Forelimb muscle (tissue), 1 donor: ENCODE measurements at places on chromosomes 3 and 15. TPM values are rescaled to one million over a fixed set of nuclear protein-coding genes. Genes with fewer than 3 reads are reported as not detected.

- DNase-seq: no peak
These were observed 37.6 kb upstream of the ATP11B start for GRCh38 chr3:182755712-182756111.

The CACNA2D2 gene
- polyA plus RNA-seq: 4.3 TPM

GRCh38 chr15:75095594-75095993 is 72.2 kb downstream of the PPCDC start:
- no peak for DNase-seq

DNA sequence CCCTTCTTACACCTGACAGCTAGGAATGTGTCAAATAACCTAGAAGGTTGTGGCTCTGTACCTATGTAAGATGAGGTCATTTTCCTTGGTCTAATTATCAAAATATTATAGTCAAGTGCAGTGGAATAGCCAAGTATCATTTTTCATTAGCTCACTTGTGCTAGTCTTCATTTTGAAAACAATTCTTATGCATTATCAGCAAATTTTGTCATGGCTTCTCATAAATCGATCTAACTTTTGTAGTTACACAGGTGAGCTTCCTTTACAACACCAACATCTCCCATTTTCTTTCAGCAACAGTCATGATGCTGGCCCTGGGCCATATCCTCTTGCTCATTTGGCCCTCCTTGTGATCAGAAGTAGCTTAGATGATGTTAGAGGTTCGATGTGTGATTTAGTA is 10.3 kb downstream of the TXNRD3 start:
- no peak for DNase-seq

- no peak for DNase-seq
These were observed 73.4 kb downstream of the CHSY1 start for GRCh38 chr15:101178479-101178878.

The TMC3 gene
- polyA plus RNA-seq: 0.08 TPM

The ZBTB38 gene
- polyA plus RNA-seq: 16.7 TPM

GRCh38 chr3:37953707-37954394 is 36.7 kb upstream of the VILL start:
- DNase-seq: no peak

The FGD5 gene
- 18.2 TPM for polyA plus RNA-seq

GRCh38 chr15:75403892-75404291 is 35.5 kb upstream of the MAN2C1 start:
- no peak for DNase-seq

DNA sequence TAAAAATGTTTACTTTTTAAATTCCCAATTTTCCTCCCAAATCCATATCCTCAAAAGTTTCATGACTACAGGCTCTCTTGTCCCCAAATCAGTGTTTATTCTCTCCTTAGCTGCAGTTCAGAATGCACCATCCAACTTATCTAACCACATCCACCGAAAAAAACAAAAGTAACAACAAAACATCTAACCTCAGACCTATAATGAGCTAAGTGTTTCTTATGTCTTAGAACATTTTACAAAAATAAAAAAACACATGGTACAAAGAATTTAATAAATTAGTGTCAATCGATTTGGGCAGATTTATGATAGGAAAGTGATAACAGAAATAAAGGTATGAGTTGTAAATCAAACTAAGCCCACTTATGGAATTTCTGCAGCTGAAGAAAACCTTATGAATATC is 13.6 kb downstream of the SATB1 start:
- no peak for DNase-seq

The GRM7 gene
- polyA plus RNA-seq: not detected

DNA sequence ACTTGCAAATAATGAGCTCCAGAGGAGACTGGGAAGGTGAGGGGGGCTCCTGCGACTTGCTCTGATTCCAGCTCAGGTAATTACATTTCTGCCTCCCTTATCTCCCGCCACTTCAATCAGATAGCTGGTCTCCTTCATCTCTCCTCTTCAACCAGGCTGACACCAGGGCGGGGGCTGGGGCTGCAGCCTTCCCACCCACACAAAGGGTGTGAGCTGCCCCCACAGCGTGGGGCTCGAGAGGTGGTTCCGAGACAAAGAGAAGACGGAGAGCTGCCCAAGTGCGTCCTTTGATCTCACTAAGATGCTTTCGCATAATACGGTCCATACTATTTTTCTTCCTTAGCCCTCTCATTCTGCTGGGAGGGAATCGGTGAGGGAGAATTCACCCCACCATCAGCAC is 139.7 kb downstream of the NSMCE3 start:
- no peak for DNase-seq

DNA sequence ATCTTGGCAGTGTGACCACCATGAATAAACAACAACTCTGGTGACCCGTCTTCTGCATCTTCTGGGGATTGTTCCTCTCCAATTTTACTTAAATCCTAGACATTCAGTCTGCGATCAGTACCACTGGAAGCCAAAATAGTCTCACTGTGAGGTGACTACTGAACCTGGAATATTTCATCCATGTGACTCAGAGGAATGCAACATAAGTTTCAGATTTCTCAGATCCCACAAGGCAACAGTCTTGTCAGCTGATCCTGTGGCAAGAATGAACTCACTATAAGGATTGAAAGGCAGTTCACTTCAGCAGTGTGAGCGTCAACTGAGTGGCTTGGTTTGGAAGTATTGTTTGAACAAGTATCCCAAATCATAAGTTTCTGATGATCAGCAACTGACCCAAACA is 13.2 kb downstream of the NSUN3 start:
- DNase-seq: no peak

DNA sequence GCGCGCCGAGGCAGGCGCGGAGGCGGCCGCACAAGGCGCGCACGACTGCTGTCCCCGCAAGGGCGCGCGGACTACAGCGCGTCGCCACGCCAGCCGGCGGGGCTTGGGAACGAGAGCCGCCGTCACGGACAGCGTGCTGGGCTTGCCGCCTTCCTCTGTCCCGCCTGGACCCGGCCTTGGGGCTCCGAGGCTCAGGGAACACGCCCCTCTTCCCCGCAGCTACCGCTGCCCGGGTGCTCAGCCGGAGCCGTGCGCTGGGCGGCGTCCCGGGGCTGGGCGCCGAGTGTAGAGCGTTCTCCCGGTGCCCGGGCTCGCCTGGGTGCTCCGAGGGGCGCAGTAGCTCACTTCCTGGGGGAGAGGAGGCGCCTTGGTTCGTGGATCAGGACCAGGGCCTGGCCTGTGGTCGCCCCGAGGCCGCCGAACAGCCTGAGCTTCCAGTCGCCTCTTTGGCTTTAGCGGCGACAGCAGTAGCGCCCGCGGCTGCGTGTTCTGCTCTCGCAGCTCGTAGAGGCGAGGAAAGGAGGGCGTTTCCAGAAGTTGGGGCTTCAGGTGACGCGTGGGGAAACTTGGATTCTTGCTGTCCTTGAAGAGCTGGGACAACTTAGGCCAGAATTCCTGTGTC is 226.7 kb upstream of the C2CD4B start:
- no peak for DNase-seq

DNA sequence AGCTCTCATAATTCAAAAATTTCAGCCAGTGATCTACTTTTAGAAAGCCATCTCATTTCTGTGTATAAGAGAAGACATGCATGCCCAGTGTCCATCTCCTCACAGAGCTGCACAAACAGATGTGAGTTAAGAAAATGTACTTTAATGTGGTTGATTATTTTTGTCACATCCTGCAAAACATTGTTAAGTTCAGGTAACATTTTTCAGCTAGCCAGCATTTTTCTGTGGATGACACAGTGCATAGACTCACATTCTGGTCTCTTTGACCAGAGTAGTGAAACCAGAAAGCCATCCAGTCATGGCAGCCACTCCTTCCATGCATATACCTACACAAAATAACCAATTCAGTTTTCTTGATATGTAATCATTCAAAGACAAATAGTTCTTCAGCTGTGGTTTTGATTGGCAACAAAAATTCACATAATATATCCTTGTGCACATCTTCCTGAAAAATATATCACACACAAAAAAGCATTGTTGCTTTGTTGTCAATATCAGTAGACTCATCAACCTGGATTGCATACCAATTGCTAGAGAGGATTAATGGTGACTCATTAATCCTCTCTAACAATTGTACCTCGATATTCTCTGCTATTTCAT is 2.1 kb upstream of the PLSCR1 start:
- no peak for DNase-seq

The OR5K2 gene
- polyA plus RNA-seq: not detected

The SLC24A5 gene
- polyA plus RNA-seq: not detected

The MGLL gene
- polyA plus RNA-seq: 24.5 TPM

GRCh38 chr15:36914960-36915808 is 185.2 kb downstream of the MEIS2 start:
- DNase-seq: peak; percentile 11

The SLC27A2 gene
- polyA plus RNA-seq: 0.09 TPM

The BFSP2 gene
- not detected for polyA plus RNA-seq

- no peak for DNase-seq
These were observed 140.1 kb downstream of the ADAMTS17 start for GRCh38 chr15:100201376-100202280.

DNA sequence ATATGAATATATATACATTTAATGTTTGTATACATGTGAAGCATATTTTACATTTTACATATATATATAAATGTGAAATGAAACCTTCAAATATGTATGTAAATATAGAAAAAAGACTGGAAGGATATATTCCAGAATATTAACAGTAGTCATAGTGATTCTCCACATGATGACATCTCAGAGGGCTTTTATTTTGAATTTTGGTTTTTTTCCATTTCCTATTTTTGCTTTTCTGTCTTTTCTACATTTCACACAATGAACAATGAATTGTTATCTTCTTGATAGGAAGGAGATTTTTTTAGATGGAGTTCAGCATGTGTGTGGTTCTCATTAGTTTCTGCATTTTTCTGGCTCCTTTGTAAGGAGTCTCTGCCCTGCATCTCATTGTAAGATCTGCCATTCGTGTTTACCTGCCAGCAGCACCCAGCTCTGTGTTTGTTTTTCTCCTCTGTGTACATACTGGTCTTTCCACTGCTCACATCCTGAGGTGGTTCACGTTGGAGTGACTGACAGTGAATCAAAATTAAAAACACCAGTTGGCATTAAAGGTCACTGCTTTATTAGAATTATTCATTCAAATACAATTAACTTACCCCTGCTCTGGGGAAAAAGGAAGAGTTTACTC is 425.3 kb upstream of the MDFIC2 start:
- DNase-seq: no peak

The CHRM5 gene
- polyA plus RNA-seq: not detected

- DNase-seq: no peak
These were observed at the start of gene THRB for GRCh38 chr3:24494618-24495325. Gene THRB, minus strand, starts transcription at chr3:24494850.

- DNase-seq: no peak
These were observed 239.2 kb upstream of the IL12A start for GRCh38 chr3:159749406-159749805.

GRCh38 chr3:16993227-16993626 is 108.5 kb downstream of the PLCL2 start:
- no peak for DNase-seq

DNA sequence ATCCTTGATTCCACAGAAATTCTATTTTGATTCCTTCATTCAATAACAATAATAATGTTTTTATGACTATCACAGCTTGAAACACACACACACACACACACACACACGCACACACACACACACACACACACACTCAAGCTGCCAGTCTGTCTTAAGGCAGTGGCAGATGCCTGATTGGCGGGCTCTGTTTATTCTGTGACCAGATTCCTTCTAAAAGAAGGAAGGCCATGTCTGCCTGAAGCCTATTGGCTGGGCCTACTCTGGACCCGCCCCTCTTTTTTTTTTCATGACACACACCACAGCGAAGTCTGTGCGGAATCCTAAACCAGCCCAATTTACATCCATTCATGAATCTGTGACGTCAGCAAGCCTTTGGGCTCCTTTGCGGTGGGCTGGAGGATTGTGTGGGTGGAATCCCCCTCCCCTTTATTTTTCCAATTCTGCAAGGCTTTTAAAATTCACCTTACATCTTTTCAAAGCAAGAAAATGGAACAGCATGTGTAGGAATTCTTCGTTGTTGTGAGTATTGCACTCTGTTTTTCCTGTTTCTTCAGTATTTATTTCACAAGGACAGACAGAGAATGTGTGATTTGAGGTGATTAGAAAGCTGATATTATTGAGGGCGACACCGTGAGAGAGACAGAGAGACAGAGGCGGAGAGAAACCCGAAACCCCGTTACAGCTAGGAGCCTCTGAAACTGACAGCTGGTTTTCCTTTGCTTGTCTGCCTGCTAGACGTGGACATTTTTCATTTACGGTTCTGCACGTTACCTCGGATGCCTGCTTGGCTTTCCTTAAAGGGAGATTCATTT is at the start of gene MAP3K13:
TSS of gene MAP3K13 (plus strand) at position 287 of the 812 bp plus-strand sequence. CDS start 65,446 bp downstream, outside the sequence.
- DNase-seq: peak; percentile 74

The ZNF148 gene
- 20.2 TPM for polyA plus RNA-seq

The FRMD5 gene
- 0.42 TPM for polyA plus RNA-seq
